ENCODE measurements at places on chromosomes 11 and 22. TPM values are rescaled to one million over a fixed set of nuclear protein-coding genes. Genes with fewer than 3 reads are reported as not detected.
A peak's percentile ranks its signal among the peaks of the same experiment; 100 is the strongest.

The FOLH1 gene
- total RNA-seq: not detected

The DERL3 gene
- 1.5 TPM for total RNA-seq

The APOL3 gene
- 1.4 TPM for total RNA-seq

The SEZ6L gene
- not detected for total RNA-seq

DNA sequence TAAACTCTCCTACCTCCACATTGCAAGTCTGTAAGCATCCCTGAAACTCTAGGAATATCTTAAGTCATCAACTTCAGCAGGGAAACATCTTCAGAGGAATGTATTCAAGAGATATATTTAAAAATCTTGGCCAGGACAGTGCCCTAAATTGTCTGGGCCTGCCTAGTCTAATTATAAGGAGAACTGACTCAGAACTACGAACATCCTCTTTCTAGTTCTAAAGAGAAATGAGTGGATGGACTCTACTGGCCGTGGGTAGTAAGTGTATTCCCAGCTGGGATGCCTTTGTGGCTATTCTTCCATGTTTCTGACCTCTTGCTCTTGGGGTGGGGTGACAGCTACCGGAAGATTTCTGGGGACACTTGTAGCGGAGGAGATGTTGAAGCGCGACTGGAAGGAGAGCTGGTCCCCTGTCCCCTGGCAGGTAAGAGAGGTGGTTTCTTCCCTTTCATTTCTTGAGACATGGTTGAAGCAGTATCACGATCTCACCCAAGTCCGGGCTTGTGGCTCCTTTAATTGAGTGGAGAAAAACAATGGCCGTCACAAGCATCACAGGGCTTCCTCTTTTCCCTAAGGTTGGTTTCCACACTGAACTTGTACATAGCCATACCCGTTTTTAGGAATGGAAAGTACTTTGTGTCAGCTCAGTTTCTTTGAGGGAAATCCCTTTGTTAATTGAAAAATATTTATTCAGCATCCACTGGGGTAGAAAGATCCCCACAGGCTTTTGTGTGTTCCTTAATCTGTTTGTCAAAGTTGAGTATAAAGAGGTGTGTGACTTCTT is 97.7 kb upstream of the SORL1-AS1 start:
- DNase-seq: no peak

- no peak for DNase-seq
Measured at GRCh38 chr11:112377946-112378345, 117.3 kb upstream of the PLET1 start.

DNA sequence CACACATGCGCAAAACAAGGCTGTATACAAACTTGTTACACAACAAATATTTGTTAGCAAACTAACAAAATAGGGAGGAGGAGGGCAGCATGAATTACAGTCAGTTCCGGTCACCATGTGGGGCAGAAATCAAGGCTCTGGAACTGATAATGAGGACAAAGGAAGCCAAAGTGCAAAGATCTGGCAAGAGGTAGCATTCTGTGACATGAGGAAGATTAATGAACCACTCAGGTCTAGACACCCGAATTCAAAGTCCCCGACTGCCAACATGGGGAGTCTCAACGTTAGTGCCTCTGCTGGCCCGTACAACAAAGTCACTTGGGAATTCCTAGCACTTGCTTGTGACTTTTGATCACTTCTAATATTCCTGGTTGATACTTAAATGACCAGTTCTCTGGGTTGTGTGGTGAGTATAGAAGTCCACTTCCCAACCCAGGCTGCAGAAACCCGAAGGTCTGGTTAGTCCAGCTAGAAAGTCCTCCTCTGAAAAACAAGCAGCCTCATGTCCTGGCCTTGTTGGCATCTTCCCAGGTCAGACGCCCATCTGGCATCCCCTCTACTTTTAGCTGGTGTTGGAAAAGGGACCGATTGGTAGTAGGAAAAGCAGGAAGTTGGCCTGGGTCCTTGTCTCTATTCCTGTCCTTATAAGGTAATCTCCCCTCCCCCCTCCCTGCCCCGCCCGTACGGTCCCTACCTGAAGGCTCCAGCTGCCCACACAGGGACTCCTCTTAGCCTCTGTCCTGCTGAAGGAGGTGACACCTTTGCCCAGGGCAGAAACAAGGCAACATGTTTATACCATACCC is 1.6 kb downstream of the SUN2 start:
- peak; percentile 71 for DNase-seq

DNA sequence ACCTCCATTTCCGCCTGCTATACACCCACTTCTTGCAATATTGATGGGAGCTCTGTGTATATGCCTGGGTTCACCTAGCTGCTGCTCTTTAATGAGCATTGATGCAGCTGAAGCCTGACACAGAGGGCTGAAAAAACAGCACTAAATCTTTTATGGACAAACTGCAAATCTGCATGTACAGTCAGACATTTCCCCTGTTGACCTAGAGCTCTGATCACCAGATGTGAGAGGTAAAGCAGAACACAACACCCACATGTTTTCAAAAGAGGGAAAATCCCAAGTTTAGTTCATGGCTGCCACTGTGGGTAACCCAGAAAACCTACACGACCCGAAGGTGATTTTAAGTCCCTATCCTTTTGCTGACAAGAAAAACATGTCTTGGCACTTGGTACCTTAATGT is 303.0 kb upstream of the PITPNB start:
- no peak for DNase-seq

- DNase-seq: no peak
Measured at GRCh38 chr11:114447444-114447843, 8.2 kb downstream of the REXO2 start.

- DNase-seq: no peak
Measured at GRCh38 chr11:10931761-10932670, 74.2 kb upstream of the ZBED5 start.

Measured in myocyte (in vitro differentiated cells).